CD4-positive, alpha-beta T cell treated with Interleukin-12 subunit alpha and Interleukin-12 subunit beta, for 1 hour (primary cell): ENCODE measurements at places on chromosomes 12 and 14.

DNA sequence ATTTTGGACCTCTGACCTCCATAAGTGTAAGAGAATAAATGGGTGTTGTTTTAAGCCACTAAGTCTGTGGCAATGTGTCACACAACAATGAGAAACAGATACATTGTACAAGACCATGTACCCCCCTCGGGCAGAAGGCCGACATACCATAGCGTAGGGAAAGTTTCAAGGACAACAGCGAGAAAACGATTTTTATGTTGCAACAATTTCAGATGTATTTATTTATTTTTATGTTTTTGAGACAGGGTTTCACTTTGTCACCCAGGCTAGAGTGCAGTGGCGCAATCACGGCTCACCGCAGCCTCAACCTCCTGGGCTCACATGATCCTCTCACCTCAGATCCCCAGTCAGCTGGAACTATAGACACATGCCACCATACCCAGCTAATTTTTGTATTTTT, 136.4 kb upstream of the NCOR2 start:
- DNase-seq = no peak

DNA sequence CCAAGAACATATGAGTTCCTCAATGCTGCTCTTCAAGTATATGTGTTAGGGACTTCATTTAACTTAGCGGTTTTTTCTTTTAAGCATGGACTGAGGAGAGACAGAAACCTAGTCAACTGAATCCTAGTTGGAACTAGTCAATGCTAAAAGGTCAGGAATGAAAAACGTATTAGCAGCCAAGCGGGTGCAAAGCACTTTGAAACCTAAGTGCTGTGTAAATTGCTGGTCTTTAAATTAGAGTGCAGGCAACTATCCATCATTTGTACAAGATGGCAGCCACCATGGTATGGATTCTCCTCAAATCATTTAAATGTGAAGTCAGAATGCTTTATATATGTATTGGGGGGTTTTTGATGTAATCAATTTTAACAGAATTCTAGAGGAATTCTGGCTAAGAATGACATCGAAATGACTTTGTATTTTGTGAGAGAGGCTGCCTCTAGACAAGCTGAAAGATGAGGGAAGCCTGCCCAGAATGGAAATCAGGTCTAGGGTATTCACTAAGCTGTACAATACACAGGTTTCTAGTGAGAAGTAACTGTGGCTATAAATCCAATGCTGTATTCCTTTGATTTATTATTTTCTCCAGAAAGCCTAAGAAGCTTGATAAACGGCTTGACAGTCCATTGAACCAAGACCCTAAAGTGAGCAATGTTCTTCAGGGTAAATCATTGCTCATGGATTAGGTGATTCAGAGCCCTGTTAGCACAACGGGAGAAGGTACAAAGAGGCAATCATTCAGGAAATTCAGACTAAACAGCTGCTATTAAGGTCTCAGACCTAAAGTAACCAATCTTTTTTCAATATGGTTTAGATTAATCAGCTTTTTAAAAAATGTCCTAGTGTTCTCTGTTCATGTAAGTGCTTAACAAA, 198.8 kb downstream of the ANO2 start:
- DNase-seq = no peak

- no peak for DNase-seq
Measured at GRCh38 chr12:106696681-106697417, 77.6 kb upstream of the RIC8B start.

DNA sequence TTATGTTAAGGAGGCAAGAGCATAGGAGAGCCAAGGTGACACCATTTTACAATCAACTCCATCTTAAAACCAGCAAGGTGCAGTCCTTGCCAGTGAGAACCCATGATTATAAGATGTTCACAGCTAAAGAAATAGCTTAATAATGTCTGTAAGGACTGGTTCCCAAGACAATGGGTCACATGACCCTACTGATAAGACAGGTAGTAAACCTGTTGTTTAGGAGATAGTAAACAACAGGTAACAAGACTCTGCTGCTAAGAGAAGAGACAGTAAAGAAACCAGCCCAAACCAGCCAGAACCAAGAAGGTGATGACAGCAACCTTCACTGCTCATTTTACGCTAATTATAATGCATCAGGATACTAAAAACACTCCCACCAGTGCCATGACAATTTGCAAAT, 23.2 kb upstream of the BCAT1 start:
- DNase-seq = no peak

DNA sequence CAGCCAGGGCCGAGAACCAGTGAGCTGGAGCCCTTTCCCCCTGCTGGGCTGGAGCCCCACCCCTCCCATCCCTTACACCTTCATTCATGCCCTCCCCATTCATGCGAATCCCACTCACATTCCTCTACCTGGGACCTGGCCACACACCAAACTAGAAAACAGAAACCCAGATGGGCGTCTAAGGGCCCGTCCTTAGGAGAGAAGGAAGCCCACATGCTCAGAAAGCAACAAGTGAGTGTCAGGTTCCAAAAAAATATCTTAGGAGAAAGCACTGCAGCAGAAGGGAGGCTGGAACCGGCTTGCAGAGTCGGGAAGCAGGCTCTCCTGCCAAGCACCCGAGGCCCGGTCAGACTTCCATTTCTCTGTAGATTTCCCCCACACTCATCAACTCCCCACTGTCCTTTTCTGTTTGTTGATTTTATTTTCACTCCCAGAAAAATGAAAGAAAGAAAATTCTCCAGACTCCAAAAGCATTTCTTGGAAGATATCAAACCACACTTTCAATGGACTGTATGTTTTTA, 13.6 kb downstream of the BCL11B start:
- no peak for DNase-seq

DNA sequence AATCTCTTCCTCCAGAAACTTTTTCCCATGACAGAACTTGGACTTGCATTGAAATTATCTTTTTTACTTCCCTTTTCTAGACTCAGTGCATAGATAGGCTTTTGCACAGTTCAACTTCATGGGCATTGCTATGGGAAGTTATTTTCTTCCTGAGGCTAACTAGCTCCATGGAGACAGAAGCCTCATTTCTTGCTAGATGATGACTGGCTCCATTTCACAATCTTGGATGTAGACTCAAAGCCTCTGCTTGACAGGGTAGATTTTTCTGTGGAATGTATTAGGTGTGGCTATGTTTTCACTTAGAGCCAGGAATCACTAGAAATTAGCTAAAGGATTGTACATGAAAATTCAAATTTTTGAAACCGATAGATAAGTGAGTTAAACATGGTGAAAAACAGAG, 884.1 kb upstream of the MGAT4C start:
- DNase-seq = no peak

DNA sequence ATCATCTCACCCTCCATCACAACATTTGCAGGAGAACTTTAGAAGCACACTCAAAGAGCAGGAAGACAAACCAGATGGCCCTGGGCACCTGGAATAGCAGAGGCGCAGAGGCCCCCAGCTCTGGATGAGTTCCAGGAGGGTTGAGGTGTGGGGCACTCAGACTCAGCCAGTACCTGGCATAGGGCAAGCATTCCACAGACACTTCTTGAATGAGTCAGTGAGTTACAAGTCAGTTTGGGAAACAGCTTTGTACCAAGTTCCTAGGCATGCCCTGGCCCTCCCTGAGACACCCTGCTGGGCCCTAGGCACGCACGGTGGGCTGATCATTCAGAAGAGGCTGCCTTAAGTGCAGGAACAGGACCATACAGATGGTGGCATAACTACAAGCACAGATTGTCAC, 54.3 kb downstream of the MAP3K9 start:
- no peak for DNase-seq

DNA sequence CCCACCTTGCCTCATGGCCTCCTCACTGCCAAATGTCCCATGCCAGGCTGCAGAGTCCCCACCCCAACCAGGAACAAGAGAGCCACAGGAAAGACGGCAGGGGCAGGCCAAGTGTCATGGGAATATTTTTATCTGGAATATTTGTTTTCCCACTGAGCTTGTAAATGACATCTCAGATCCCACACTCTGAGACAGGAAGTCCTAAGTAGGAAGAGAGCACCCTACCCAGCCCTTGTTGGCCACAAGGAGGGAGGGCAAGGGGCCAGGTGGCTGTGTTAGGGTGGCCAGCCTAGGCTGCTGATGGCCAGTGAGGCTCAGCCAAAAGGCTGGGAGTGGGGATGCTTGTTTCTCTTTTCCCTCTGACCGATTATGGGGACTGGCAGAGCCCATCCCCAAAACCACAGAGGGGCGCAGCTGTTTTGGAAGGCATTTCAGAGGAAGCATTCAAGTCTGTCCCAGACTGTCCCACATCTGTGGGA, 7.7 kb upstream of the MEG3 start:
- no peak for DNase-seq

GRCh38 chr14:92314182-92314581, 8.8 kb upstream of the SLC24A4 start:
- DNase-seq = no peak

DNA sequence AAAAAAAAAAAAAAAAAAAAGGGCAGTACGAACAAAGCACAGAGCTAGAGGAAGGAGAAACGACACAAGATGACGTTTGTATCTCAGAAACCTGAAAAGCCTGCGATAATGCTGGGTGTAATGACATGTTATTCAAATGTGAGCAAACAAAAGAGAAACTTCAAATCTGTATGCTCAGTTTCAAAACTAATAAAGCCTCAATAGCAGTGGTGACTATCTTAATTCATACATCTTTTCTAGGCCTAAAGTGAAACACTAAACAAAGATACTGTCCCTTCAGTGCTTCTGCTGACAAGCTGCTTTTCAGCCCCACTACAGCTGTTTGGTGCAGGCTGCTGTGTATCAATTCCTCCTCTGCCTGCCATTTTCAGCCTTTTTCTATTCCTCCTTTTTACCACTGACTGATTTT, 15.8 kb downstream of the ITPR2 start:
- no peak for DNase-seq

DNA sequence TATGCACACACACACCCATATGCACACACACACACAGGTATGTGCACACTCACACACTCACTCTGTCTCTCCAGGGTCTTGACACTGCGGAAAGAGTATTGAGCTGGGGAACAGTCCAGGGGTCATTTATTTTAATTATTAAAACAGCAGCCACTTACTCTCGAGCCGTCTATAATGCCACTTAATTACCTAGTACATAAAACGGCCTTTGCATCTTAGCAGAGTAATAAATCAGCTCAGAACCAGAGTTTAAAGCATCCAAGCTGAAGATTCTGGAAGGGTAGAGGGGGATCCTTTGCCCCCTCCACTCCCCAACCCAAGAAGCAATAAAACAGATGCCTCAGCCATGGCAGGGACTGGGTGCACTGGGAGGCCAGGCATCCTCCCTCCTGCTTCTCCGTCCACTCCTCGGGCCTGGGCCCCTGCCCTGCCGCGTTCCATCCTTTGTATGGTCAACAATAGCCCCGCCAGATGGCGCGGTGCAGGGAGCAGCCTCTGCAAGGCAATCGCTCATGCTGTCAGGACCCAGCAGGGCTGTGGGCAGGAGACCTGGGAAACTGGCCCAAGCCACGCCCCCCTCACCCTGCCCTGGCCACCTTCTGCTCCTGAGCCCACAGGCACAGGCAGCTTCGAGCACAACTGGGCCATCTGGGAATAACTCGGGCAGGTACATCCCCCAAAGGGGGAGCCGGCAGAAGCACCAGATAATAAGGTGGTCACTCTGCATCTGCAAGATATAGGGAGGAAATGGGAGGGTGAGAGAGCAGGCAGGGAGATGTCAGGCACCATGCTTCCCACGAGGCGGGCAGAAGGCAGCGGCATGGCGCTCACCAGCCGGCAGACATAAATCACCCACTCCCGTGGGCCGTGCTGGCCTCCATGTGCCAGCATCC, 40.9 kb downstream of the CCDC85C start:
- DNase-seq = no peak

DNA sequence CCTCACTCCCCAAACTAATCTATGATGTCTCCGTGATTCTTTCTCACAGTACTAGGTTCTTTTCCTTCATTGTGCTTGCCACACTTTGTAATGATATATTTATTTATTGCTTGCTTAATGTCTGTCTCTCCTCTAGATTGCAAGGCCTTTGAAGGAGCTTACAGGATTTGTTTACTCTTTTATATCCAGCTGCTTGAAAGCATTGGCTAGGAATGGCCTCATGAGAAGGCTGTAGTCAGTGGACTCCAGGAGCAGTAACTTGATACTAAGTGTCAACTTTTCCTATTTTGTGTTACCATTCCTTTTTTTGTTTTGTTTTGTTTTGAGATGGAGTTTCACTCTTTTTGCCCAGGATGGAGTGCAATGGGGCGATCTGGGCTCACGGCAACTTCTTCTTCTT, 7.3 kb upstream of the FAM234B start:
- no peak for DNase-seq

DNA sequence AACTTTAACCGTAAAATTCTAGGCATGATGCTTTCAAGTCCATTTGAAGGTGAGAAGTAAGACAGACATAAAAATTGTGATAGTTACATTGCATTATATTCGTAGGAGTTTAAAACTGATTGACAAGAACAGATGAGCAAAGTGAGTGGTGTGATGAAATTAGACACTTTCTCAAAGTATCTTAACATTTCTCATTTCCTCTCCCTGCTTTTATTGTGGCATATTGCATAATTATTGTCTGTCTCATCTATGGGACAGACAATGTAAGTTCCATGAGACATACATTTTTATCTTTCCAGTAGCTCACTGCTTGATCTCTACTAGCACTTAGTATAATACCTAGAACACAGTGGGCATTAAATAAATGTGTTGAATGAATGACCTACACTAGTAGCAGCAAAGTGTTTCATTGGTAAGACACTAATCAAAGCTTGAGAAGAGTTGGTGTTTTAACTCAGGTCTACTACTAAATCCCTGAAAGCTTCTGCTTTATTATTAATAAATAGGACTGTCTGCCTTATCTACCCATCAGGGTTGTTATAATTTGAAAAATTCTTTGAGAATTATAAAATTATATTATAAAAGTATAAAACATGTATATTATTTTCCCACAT, 19.0 kb downstream of the A2M start:
- no peak for DNase-seq

GRCh38 chr12:70247653-70248199, 4.5 kb downstream of the CNOT2 start:
- no peak for DNase-seq

DNA sequence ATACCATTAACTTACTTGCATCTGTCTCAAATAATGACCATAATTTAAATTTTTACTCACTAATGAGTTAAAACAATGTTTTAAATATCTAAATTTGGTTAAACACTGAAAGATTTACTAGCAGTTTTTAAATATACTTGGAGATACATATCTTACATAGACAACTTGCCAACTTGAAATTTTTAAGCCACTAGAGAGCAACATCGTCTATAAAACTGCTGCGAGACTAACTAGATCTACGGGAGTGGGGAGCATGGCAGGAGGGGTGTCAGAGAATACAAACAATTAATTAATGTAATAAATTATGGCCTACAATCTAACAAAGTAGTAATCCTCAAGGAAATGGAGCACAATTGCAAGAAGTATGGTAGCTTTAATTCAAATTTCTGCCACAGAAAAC, 120.4 kb downstream of the LRRIQ1 start:
- no peak for DNase-seq
